ENCODE measurements at places on chromosomes 7 and 10.

- no peak for DNase-seq
Measured at GRCh38 chr10:127736222-127736914, 617 bp upstream of the FOXI2 start.

DNA sequence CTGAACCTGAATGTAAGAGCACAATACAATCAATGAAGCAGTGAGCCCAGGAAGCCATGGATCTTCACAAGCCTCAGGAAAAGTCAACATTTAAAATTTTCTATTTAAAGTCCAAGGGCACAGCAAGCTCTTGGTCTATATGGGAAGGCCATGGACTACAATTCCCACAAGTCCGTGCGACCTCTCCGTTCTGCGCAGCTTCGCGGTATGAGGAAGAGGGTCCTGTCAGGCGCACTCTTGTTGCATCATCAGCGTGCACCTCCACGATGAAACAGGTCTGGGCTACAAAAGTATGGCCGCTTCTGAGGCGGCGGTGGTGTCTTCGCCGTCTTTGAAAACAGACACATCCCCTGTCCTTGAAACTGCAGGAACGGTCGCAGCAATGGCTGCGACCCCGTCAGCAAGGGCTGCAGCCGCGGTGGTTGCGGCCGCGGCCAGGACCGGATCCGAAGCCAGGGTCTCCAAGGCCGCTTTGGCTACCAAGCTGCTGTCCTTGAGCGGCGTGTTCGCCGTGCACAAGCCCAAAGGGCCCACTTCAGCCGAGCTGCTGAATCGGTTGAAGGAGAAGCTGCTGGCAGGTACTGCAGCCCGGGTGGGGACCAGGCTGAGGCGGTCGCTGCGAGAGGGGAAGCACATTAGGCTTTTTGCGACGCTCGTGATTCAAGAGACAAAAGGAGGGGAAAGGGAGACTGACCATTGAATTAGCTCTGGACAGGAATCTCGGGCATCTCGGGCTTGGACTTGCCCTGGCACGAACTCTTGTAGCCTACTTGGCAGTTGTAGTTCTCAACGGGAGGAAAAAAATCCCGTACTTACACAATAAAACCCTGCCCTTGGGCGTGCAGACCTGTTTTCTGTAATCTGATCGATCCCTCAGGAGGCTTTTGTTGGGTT, at the start of gene TRUB1:
Gene TRUB1, plus strand, starts transcription at position 234 of the 894 bp plus-strand sequence. Its CDS starts 59 bp downstream, at position 293.
- DNase-seq, result peak; percentile 95

GRCh38 chr10:71708301-71708703, 11.3 kb downstream of the C10orf105 start:
- DNase-seq, result no peak

DNA sequence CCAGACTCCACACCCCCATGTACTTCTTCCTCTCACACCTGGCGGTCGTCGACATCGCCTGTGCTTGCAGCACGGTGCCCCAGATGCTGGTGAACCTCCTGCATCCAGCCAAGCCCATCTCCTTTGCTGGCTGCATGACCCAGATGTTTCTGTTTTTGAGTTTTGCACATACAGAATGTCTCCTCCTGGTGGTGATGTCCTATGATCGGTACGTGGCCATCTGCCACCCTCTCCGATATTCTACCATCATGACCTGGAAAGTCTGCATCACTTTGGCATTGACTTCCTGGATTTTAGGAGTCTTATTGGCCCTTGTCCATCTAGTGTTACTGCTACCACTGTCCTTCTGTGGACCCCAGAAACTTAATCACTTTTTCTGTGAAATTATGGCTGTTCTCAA, 4.8 kb downstream of the OR2A25 start:
- DNase-seq, result no peak

- no peak for DNase-seq
Measured at GRCh38 chr7:129775695-129776361, 164.3 kb downstream of the NRF1 start.

- peak; percentile 12 for DNase-seq
Measured at GRCh38 chr7:1169409-1170368, 9.7 kb upstream of the ZFAND2A start.

DNA sequence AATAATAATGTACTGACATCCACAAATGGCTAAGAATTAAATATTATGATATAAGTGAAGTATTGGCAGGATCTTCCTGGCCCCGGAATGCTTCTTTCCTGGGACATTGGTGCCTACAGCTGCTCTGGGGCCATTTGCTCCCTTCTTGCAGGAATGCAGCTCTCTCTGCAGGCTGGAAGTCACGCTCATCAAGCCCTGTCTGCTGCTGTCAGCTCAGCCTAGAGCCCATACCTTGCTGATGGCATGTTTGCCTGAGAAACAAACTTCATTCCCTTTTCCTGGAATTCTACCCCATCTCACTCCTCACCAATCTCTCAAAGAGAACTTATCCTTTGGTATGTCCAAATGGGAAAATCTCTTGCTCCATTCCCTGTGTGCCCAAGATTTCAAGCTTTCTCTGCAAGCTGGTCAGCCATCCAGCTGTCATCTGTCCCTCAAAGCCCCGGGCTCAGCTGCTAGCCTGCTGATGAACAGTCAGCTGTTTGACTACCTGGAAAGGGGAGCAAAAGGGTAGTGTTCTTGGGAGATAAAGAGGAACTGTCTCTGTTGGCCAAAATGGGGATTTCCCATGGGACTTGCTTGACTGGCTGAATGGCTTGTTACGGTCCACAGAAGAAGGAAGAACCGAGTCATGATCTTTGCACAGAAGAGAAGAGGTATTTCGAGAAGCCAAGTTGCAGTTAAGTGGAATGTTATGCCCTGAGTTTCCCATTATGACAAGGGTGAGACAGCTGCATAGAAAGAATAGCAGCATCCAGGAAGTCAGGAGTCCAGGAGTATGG, 12.0 kb upstream of the RASSF4 start:
- no peak for DNase-seq

- peak; percentile 21 for DNase-seq
Measured at GRCh38 chr10:77087366-77087765, 550.2 kb downstream of the KCNMA1 start.

GRCh38 chr10:93856349-93857145, 37.2 kb upstream of the SLC35G1 start:
- DNase-seq, result no peak

DNA sequence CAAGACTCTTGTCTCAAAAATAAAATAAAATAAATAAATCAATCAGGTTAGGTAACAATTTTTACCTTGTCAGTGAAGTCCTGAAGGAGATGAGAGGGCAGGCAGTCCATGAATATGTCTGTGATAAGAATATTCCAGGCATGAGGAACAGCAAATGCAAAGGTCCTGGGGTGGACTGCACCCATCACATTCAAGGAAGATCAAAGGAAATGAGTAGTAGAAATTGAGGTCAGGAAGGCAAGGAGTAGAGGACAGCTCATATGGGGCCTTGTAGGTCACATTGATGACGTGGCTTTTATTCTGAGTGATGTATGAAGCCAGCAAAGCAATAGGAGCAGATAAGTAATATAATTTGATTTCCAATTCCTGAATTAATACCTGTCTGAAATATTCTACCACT, 76.5 kb upstream of the TCF7L2 start:
- no peak for DNase-seq

DNA sequence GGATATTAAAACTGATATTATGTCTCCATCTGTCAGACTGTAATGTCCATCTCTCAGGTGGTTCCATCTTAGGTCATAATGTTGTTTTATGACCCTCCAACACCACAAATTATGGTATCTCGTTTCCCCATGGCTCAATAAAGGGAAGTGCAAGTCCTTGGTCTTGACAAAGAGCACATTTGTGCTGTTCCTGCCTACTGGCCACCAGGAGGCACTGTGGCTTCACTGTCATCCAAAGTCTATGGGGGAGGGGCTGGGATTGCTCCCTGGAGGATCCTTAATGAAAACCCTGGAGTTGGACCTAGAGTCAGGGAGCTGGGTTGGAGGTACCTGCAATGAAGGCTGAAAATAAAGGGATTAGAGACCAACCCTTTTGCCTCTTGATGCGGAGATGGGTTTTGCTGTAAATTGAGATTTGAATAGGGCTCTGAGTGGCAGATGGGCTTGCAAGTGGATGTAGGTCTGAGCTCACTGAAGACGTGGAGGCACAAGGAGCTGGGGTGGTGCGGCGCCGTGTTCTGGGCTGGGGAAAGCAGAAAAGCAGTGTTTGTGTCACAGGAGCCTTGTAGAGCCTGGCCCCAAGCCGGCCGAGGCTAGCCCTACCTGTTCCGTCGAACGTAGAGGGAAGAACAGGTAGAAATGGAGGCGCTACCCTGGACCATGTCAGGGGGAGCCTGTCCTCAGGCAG, 180.5 kb upstream of the PRSS58 start:
- DNase-seq, result peak; percentile 14

- DNase-seq, result no peak
Measured at GRCh38 chr10:48935577-48935976, 4.1 kb downstream of the LRRC18 start.

GRCh38 chr10:15427843-15428414, 56.8 kb upstream of the FAM171A1 start:
- DNase-seq, result peak; percentile 28

DNA sequence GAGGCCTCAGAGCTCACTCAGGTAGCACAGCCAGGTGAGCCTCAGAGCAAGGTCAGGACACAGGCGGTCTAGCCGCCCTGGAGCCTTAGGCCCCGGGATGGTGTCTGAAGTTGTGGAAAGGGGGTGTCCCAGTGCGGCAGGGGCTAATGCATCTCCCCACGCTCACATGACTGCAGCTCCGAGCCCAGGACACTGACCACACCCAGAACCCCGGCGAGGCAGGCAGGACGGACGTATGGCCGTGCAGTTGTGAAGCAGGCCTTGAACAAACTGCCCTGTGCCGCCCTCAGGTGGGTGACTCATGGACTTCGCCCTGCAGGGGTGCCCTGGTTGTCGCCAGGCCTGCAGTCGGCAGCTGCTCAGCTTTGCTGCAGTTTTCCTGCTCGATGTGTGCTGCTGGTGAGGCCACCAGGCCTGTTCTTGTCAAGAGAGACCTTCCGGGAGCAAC, 5.0 kb upstream of the PRKAR1B start:
- DNase-seq, result peak; percentile 22

DNA sequence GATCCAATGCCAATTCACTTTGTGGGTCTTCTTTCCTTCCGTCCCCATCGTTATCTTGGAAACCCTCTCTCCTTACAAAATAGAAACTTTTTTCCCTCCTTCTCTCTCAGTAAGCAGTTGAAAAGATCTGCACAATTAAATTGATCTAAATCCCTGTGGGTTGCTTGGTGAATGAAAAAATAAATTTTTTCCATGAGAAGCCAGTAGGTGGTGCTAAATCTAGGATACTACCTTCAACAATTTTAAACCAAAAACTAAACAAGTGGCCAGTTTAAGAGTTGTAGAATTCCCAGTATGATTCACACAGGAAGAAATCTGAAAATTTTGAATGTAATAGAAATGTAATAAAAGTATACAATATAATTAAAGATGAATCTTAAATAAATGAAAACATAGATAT, 990.3 kb upstream of the ZNF722 start:
- no peak for DNase-seq

GRCh38 chr7:101983147-101983811, 165.9 kb downstream of the CUX1 start:
- DNase-seq, result no peak

- DNase-seq, result peak; percentile 29
Measured at GRCh38 chr10:121158988-121159579, 307.9 kb downstream of the WDR11 start.

- no peak for DNase-seq
Measured at GRCh38 chr10:20988357-20988983, 91.4 kb upstream of the NEBL start.

DNA sequence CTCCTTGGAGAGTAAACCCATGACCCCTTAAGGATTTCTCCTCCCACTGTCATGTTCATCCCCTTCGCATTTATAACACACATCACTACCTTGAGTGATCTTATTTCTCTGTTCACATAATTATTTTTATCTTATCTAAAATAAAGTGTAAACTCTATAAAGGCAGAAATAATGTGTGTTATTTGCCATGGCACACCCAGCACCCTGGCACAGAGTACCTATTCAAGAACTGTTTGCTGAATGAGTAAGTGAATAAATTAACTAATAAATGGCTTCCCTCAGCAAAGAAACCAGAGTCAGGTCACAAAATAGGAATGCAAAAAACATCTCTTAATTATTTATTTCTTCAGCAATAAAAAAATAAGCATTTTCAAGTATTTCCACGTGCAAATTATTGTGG, 330.3 kb upstream of the GHITM start:
- no peak for DNase-seq
